ENCODE measurements at places on chromosomes 16 and 17. TPM values are rescaled to one million over a fixed set of nuclear protein-coding genes. Genes with fewer than 3 reads are reported as not detected.

KRTAP1-1 gene
- total RNA-seq: not detected

CNTNAP1 gene
- 13.2 TPM for total RNA-seq

CD300LF gene
- 0.99 TPM for total RNA-seq

RAB37 gene
- total RNA-seq: 1.4 TPM

KRT15 gene
- total RNA-seq: not detected

LPCAT2 gene
- total RNA-seq: 12.9 TPM

GPR179 gene
- not detected for total RNA-seq

USP6 gene
- not detected for total RNA-seq

MYOCD gene
- total RNA-seq: 146 TPM

KRT13 gene
- not detected for total RNA-seq

SCARF1 gene
- total RNA-seq: 6.2 TPM

MEIOB gene
- not detected for total RNA-seq

SLC6A2 gene
- total RNA-seq: 2.1 TPM

CTF1 gene
- total RNA-seq: 6.8 TPM

RCVRN gene
- not detected for total RNA-seq

PLEKHG4 gene
- total RNA-seq: 3.0 TPM

TBC1D3E gene
- not detected for total RNA-seq

HEATR9 gene
- 0.13 TPM for total RNA-seq

PGAP3 gene
- total RNA-seq: 9.3 TPM

ABCC12 gene
- total RNA-seq: not detected

TEX14 gene
- total RNA-seq: under 0.01 TPM
